Fibroblast of mammary gland (primary cell): ENCODE measurements at places on chromosomes 2 and 18.
A peak's percentile ranks its signal among the peaks of the same experiment; 100 is the strongest.

DNA sequence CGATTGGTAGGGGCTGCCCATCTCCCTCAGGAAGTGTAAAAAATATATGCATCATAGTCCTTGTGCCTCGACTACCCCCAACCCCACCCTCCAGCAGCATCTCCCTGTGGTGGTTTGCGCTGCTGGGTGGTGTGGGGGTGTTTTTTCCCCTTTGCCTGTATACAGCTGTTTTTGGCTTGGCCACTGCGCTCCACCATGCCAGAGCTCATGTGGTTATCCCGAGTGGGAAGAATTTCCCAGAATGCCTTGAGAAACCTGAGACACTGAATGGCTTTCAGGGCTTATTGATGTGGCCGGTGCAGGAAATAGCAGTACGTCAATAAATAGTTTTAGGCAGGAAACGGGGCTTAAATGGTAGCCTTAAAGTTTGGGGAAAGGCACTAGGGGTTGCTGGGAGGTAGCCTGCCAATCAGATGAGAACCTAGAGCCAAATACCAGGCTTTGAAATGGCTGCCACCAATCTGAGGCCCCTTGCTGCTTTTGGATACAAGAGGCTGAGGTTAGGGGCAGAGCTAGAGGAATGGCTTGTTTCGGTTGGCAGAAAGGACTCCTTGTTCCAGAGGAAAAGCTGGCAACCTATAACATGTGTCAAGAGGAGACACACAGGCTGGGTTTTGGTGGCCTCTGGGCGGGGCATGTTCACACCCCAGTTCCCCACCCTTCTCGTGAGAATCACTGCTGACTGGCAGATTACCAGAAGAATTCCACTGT is 144.1 kb downstream of the SMAD7 start:
- no peak for DNase-seq

GRCh38 chr2:236935083-236935482 is 150.6 kb upstream of the COPS8 start:
- no peak for DNase-seq

DNA sequence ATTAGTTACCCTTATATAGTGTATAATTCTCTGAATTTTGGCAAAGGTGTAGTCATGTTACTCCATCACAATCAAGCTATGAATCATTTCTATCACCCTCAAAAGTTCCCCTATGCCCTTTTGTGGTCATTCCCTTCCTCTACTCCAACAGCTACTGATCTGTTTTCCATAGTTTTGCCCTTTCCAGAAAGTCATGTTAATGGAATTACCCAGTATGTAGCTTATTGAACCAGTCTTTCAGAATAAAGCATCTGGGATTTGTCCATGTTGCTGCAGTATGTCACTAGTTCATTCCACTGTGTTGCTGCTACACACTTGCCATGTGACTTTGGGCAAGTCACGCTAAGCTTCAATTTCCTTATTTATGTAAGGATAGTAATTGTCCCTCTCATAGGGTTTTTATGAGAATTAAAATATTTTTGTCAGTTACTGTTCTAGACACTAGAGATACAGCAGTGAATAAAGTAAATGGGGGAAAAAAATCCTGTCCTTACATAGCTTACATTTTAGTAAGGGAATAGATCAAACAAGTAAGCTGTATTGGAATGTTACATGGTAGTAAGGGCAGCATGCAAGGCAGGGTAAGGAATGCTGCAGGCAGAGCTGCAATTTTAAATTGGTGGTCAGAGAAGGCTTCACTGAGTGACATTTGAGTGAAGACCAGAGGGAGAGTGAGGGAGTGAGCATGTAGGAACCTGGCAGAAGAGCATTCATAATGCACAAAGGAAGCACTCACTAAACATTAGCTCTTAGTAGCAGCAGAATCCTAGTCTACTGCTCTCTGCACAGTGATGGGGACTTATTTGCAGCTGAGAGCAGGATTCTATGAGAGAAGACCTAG is 80.3 kb upstream of the TSPYL6 start:
- DNase-seq = peak; percentile 76

DNA sequence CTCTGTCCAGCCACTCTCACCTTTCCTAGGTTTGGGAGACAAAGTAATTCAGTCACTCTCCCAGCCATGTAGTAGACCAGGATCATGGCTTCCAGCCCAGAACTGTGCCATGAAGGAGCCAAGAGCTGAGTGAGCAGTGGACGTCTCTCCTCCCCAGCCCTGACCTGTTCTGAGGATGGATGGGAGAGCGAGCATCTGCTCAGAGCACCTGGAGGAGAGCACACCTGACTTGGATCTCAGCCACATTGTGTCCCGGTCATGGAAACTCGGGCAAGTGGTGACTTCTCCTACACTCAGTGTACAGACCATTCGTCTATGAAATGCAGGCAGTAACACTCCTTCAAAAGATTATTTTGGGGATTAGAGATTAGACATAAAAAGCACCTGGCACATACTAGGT is 299.7 kb downstream of the TNS1 start:
- DNase-seq = no peak

DNA sequence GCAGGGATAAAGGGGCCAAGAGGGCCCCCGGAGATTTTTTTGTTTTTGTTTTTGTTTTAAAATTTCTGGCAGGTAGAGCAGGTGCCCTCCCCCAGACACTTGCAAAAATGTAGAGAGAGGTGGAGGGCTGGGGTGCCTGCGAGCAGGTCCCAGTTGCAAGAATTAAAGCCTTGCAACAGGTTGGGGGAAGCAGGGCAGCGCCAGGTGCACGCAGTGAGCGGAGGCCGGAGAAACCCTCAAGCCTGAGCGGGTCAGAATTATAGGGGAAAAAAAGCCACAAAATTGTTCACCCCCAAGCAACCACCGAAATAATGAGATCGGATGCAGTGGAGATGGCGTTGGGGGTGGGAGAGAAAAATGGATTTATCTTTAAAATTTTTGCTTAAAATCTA is 527 bp downstream of the IGFBP5 start:
- no peak for DNase-seq

DNA sequence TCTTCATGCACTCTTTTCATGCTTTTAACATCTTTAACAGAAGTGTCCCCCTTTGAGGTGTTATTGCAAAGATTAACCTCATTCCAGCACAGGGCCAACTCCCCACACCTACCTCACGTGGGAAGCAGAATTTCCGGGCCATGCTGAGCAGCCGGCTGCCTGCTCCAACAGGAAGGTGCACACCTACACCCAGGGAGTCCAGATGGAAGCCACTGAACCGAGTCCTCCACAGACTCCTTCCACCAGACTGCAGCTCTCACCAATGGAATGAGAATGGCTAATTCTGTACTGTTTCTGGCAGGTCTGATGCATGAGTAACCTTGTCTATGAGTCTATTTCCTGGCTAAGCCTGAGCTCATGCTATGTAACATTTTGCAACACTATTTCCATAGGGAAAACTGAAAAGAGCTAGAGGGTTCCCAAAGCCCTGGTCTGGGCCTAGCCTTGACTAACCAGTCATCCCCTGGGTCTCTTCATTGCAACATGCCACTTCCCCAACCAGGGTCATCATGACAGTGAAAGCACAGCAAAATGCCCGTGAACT is 11.0 kb downstream of the ERFE start:
- DNase-seq = peak; percentile 100

- DNase-seq = peak; percentile 74
Observed at GRCh38 chr2:285531-285930, 2.4 kb downstream of the ALKAL2 start.

- no peak for DNase-seq
Observed at GRCh38 chr2:71720283-71720560, 266.9 kb downstream of the DYSF start.

- DNase-seq = no peak
Observed at GRCh38 chr2:138572318-138572717, 70.7 kb downstream of the SPOPL start.

GRCh38 chr2:118061135-118061955 is 26.9 kb upstream of the INSIG2 start:
- DNase-seq = peak; percentile 88

GRCh38 chr2:172510548-172510947 is 45.3 kb upstream of the PDK1 start:
- no peak for DNase-seq

DNA sequence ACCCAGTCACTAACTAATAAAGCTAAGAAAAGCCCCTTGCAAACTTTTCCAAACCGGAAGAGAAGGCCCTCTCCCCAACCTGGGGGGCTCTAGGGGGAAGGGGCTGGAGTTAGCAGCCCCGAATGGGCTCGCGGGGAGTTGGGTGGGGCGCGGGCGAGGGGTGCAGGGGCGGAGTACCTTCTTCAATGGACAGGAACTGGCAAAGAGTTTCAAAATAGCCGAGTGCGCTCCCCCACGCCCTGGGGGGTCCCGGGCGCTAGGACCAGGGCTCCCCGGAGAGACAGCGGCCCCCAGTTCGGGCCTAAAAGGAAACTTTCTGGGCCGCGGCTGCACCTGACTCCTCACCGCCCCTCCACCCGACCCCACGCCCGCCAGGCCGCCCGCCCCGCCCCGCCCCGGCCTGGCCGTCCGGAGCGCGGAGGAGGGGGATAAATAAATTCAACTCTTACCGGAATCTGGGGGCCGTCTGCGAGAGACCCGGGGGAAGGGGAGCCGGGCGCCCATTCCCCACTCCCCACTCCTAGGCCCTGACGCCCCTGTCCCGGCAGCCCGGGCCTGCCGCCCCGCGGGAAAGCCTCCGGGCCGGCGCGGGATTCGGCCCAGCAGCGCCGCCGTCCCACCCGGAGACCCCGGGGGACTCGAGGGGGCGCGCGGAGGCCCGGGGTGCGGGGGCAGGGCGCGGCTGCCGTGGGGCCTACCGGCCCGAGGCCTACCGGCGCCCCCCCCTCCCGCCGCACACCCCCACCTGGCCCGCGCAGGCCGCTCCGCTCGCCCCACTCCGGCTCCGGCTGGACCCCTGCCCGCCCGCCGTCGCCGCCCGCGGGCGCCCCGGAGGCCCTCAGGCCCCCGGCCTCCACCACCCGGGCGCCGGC is 868 bp downstream of the INO80D start:
- DNase-seq = no peak

- DNase-seq = no peak
Observed at GRCh38 chr2:70632966-70633365, 79.3 kb upstream of the TGFA start.

- no peak for DNase-seq
Observed at GRCh38 chr2:196598846-196599245, 40.7 kb upstream of the CCDC150 start.

DNA sequence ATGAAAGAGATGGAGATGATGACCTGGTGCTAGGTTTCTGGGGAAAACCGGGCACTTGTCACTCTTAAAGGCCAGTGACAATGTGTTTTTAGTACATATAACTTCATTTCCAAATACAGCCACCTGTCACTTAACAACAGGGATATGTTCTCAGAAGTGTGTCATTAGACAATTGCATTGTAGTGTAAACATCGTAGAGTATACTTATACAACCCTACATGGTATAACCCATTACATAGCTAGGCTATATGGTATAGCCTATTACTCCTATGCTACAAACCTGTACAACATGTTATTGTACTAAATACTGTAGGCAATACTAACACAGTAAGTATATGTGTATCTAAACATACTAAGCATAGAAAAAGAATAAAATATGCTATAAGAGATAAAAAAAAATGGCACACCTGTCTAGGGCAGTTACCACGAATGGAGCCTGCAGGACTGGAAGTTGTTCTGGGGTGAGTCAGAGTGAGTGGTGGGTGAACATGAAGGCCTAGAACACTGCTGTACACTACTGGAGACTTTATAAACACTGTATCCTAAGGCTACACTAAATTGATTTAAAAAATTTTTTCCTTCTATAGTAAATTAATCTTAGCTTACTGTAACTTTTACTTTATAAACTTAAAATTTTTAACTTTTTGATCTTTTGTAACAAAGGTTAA is 123.2 kb downstream of the THADA start:
- no peak for DNase-seq

DNA sequence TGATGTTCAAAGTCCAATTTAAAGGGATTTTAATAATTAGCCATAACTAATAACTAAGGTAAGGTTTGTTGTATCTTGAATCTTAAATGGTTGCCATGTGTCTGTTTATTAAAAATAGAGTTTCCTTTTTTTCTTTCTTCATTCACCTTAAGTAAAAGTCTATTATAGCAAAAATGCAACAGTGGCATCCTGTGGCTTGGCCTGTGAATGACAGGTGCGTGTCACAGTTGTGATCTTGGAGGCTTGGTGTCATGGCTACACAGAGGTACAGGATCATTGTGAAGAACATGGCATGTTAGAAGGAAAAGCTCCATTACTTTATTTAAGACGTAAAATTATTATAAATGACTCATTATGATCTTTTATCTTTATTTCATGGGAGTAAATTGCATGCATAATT is 246.1 kb downstream of the BCL2 start:
- no peak for DNase-seq

GRCh38 chr18:79776674-79777073 is 21.1 kb upstream of the KCNG2 start:
- DNase-seq = no peak

DNA sequence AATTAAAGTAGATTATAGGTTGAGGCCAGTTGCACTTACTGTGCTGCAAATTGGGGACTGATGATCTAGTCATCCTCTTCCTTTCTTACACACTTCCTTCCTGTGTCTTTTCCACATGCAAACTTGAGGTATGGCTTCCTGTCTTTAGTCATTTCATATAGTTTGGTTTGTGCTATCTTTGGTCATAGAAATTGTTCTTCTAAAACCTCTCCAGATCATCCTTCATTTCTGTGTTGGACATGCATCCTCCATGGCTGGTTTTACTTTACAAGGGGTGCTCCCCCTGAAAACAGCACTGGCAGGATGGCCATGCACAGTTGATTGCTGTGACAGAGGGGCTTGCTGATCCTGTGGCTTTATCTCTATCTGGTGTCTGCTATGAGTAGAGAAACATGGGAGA is 36.5 kb downstream of the MGAT5 start:
- no peak for DNase-seq

DNA sequence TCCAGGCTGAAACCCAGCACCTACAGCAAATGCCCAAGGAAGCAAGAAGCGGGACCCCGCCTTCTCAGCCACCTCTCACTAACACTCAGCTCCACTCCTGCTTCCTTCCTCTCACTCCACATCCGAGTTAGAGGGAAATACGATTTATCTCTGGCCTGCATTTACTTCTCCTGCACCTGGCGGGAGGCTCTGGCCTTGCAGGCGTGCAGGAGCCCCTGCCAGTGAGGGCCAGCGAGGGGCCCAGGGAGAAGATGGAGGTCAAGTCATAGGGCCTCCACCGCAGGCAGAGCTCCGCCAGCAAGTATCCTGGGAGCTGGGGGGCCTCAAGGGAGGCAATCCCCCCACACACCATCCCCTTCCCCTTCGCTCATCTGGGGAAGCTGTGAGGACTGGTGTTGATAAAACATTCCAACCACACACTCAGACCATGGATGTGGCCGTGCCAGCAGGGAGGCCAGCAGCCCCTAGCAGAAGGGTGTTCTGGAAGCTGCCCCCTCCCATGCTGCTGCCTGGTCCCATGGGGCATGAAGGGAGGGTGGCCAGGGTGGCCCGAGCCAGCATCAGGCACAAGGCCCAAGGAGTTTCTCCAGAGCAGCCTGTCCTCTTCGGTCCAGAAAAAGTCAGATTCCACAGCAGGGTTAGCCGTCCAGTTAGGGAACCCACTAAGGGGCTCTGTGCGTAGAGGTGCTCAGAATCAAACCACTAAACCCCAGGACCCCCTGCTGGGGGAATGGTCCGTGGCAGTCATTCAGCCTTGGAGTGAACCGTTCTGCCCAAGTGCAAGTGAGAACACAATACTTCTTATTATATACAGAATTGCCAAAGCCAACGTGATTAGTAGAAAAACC is 91.2 kb downstream of the HDAC4 start:
- DNase-seq = no peak

- DNase-seq = no peak
Observed at GRCh38 chr18:24613896-24614640, 153.6 kb downstream of the HRH4 start.

GRCh38 chr2:233082222-233082930 is 22.2 kb downstream of the INPP5D start:
- no peak for DNase-seq
